ENCODE measurements at places on chromosomes 3 and 15. TPM values are rescaled to one million over a fixed set of nuclear protein-coding genes. Genes with fewer than 3 reads are reported as not detected.

GRK7 gene
- total RNA-seq, result 0.27 TPM

CCR9 gene
- total RNA-seq, result 0.51 TPM

EBLN2 gene
- 10.8 TPM for total RNA-seq

LSAMP gene
- total RNA-seq, result not detected

GOLGA6D gene
- total RNA-seq, result 0.27 TPM

OR4F6 gene
- not detected for total RNA-seq

APEH gene
- 75.5 TPM for total RNA-seq

CADPS gene
- not detected for total RNA-seq

RBPMS2 gene
- not detected for total RNA-seq

Data from naive thymus-derived CD4-positive, alpha-beta T cell (primary cell).